Activated T-cell treated with anti-CD3 and anti-CD28 coated beads for 4 hours (primary cell): ENCODE measurements at places on chromosomes 3 and 15.

DNA sequence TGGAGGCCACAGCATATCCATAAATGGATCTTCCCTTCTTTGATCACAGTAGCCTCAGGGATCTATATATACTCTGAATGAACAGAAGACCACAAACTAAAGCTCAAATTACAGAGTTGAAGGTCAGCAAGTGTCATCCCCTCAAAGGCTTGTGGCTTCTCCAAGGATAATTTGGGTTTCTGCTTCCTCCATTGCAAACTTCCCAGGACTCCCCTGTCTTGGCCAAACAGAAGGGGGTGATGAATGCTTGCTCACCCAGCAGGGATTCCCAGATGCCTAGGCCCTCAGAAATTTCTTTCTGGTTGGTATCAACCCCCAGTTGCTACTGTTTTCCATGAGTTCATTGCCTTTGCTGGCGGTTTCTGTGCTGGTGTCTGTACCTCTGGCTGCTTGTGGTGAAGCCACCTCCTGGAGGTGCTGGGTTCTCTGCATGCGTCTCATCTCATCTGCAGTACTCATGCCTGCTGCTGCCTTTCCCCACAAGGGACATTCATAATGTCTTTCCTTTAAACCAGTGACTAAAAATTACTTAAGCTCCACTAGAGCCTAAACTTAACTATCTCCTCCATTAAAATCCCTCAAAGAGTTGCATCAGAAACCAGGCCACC, 17.7 kb downstream of the ENTPD3 start:
- DNase-seq: no peak

DNA sequence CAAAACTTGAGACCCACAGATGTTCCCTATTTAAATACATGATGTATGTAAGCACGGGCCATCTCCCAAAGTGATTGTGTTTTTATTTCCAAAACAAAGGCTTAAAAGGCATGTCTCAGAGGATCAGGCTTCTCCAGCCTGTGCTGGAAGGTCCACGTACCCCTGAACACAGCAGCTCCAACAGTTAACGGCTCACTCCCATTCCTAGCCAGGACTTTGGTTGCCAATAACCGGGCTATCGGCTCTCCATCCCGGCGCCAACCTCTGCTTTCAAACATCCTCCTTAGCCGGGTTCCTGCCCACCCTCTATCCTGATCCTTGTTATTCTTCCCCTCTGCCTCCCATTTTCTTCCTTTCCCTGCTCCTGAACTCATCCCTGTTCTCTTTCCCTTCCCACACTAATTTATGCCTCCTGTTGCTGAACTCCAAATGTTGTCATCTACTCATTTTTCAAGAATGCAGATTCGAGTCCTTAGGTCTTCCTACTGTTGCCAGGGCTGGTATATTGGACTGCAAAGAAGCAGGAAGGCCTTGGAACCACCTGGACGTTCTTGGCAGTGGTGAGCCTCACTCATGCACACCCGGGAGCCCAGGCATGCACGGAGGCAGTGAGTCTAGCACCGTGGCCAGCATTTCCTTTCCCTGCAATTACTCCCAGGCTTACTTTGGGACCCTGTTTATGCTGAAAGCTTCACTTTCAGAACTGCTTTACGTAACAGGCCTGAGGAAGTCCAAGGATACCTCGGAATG, 128.4 kb upstream of the RAD18 start:
- no peak for DNase-seq

DNA sequence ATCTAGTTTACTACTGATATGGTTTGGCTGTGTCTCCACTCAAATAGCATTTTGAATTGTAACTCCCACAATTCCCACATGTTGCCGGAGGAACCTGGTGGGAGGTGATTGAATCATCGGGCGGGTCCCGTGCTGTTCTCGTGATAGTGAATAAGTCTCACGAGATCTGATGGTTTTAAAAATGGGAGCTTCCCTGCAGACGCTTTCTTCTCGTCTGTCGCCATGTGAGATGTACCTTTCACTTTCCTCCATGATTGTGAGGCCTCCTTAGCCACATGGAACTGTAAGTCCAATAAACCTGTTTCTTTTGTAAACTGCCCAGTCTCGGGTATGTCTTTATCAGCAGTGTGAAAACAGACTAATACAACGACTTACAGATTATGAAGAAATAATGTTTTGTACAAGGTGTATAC, 35.6 kb upstream of the PYDC2 start:
- no peak for DNase-seq

GRCh38 chr3:127059072-127059471, 76.2 kb downstream of the PLXNA1 start:
- DNase-seq: no peak

DNA sequence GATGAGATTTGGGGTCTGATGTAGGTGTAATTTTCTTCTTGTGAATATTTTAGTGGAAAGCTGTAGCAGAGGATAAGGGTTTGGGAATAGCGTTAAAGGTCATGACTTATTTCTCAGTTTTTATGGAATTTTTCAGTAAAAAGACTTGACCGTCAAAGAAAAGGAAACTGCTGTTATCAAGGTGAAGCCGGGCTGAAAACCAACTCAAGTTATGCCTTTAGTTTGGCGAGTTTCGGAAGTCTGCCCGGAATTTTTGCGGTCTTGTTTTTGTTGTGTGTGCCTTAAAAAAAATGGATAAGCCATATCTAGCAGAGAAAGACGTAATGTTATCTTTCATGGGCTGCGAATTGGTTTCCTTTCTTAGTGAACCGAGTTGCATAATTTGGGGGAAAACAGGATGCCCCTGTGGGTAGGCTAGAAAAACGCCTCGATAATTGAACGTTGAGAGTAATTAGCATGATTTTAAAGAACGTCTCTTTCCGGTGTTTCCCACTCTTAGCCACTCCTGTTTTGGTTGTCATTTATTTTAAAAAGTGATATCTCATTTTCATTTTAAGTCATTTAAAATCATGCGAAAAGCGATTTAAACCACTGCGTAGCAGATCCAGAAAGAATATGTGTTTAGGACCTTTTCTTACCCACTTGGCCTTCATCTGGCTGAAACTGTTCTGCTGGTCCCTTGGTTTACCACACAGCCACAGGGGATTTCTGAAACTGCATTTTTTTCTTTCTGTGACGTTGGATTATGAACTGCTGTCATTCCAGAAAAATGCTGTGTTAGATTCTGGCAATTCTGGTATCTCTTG, 1.1 kb downstream of the NFKBIZ start:
- peak; percentile 21 for DNase-seq

DNA sequence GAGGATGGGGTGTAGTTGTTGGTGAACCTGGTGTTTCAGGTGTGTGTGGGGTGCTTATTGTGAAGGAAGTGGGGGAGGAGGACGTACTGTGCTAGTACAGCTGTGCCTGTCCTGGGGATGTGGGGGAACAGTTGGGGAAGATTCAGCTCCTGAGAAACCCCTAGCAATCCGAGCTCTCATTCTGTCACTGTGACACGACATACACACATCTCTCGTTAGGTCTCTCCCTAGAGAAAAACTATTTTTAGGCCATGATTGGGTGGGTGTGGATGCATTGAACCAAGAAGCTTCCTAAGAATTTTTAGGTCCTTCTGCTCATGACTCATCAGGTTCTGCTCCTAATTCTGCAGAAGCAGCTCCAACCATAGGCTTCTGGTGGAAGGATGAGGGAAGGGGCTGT, 54.3 kb downstream of the SLC30A4 start:
- DNase-seq: no peak

GRCh38 chr3:190892395-190892902, 30.0 kb upstream of the GMNC start:
- no peak for DNase-seq

DNA sequence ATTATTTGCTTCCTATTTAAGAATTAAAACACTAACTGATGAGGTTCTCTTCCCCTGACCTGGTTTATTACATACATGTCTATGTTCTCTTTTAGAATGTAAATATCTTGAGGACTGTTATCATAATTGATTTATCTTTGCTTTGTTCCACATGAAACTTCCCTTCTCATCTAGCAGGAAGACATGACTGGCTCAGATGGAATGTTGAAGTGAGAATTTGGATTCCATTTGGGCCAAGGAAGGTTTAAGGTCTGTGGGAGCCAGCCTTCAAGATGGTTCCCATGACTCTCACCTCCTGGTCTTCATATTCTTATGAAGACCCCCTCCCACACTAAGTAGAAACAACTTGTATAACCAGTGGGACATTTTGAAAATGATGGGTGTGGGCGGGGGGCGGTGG, 222.2 kb upstream of the GADL1 start:
- DNase-seq: no peak

DNA sequence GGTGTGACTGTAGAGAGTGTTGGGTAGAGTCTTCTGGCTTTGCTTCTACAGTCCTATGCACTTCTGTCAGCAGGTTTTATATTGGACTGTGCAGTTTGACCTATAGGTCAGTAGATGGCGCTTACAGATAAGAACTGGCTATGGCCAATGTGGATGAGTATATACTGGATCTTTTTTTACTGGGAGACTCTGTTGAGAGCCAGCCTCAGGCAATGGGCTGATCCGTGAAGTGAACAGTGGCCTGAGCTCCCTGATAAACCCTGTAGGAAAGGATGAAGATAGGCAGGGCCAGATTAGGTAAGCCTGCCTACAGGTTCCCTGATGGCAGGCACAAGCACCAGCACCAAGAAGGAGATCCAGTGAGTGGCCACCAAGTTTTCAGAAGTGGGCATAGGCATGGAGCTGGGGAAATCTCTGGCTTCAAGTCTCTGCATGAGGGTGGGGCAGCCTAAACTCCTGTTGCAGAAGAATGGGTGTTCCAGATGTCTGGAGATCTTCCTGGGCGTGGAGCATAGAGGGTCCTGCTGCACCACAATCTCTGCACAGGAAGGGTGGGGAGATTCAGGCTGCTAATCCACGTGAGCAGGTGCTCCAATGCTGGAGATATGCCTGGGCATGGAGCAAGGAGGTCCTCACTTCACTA, 326.0 kb upstream of the SGO1 start:
- no peak for DNase-seq

- DNase-seq: no peak
Observed at GRCh38 chr15:89161666-89162065, 59.7 kb downstream of the RLBP1 start.

DNA sequence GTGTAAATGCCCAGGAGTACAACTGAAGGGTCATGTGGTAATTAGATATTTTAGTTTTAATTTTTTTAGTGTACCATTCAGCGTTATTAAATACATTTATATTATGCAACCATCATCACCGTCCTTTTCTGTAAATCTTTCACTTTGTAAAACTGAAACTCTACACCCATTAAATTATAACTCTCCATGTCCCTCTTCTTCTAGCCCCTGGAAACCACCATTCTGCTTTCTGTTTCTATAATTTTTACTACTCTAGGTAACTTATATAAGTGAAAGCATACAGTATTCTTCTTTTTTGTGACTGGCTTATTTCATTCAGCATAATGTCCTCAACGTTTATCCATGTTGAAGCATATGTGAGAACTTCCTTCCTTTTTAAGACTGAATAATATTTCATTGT, 48.1 kb downstream of the STXBP5L start:
- DNase-seq: no peak

DNA sequence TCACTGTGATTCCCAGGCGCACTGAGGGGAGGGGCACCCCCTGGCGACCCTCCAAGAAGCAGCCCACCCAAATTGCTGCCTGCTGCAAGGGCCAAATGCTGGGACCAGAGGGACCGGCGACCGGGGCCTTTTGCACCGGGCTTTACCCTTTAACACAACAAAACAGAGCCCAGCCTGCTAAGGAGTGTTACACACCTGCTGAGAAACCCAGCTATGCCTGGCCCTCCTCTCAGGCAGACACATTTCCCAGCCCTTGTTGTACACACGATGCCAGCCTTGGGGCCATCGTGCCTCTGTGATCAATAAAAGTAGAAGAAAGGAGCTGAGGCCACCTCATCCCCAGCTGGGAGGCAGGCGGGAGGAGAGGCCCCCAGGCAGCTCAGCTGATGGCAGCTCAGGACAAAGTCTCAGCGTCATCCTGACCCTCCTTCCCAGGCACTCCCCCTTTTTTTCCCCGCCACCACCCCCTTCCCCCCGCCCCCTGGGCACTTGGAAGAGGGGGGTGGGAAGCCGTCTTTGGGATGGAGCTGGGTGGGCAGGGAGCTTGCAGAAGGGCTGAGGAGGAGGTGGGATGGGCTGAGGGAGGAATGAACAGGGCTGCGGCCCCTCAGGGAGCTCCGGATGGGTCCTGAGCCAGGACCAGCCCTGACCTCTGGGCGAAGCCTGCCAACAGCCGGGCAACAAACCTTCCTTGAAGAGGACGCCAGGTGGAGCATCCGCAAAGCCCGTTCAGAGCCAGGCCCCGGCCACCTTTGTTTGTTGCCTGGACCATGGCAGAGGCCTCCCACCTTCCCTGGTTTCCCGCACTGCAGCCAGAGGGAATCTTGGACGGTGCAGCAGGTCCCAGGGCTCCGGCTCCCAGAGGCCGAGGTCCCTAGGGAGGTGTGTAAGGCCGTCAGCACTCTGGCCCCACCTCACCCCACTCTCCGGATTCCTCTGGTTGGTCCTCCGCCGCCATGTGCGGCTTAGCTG, 45.9 kb upstream of the SEC61A1 start:
- DNase-seq: no peak

DNA sequence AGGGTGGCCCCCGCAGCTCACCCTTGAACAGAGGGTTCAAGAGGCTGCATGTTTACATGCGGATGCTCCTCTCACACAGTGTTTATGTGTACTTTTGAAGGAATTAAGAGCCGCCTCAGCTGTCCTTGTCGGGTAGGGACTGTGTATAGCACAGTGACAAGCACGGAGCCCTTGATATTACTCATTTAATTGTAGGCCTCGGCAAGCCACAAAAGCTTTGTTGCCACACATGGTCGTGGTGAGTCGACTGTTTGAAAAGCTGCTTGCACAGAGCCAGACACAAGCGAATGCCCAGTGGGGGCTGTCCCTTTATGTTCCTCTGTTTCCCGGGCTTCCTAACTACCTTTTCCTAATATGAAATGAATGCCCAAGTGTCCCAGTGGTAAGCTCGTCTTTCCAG, 4.5 kb downstream of the ESYT3 start:
- DNase-seq: no peak

GRCh38 chr3:128794067-128794768, 68.2 kb downstream of the RAB7A start:
- DNase-seq: no peak

DNA sequence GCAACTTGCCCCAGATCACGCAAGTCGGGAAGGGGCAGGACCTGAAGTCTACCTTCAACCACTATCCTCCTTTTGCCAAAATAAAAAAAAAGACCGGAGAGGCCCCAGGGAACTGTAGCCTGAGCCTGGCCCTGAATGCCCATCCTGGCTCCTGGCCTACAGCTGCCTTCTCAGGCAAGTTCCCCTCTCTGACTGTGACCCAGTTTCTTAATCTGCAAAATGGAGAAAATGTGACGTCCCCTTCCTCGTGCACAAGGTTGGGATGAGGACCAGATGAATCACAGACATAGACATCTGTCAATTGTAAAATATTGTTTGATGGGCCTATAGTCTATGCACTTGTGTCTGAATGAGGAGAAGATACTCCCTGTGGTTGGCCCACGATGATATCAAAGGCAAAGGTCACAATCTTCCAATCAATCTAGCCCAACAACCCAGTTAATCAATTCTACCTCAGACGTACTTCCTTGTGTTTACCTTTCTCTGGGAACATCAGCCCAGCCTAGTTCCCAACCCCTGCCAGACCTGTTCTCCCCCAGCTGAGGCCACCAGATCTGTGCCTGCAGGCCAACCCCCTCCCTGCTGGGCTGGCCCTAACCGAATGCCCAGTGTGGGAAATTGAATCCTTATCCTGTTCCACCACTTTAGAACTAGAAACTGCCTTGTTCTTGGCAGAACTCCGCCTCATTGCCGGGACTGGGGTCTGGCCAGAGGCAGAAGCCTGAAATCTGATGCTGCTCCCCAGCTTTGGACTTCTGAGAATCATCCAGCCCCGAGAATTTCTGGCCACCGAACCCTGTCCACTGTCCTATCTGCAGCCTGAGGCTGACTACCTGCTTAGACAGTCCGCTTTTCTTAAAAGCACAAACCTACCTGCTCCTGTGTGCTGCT, 101.8 kb upstream of the LIPC start:
- no peak for DNase-seq
